Naive thymus-derived CD8-positive, alpha-beta T cell (primary cell): ENCODE measurements at places on chromosomes 11 and 22. TPM values are rescaled to one million over a fixed set of nuclear protein-coding genes. Genes with fewer than 3 reads are reported as not detected.

The IL18 gene
- total RNA-seq: not detected

The IL17REL gene
- not detected for total RNA-seq

DNA sequence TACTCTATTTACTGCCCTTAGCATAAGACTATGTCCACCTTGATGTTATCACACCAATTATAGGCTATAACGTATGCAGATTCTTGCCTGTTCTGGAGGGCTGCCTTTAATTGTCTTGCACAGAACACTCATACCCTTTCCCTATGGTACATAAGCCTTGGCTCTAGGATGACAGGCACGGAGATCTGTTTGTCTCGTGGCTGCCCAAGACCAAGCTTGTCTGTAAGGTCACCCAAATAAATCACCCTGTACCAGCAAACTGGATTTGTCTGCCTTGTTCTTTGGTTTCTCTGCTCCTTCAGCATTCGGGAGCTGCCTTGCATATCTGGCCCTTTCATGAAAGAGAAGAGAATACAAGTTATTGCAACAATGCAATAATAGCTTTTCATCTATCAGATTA lies 7.5 kb upstream of the TSGA10IP start:
- no peak for DNase-seq

DNA sequence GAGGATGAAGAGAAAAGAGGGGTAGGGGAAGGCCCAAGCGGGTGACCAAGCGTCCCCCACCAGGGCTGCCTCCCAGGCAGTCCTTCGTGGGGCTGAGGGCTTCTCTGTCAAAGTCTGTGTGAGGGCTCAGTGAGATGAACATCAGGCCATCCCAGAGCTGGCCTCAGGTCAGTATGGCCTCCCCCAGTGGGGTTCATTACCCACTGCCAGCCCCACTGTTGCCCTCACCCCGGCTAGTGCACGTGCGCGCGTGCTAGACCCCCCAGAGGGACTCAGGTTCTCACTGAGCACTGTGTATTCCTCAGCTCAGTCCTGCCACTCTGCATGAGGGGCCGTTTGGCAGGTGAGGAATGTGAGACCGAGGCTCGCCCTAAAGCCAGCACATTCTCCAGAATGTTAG lies 3.3 kb downstream of the KDELR3 start:
- peak; percentile 56 for DNase-seq

DNA sequence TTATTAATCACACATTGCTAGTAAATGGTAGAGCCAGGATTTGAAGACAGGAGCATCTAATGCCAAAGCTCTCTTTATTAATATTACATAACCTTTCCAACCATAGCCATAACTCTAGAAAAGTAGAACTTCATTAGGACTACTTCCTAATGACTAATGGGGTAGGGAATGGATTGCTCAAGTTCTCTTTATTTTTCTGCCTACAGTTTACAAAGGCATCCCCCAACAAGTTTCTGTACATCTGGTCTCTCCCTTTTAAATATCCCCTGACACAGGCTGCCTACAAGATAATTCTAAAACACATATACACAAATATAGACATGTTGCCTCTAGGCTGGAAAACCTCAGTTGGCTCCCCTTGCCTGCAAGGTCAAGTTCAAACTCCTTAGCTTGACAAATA lies 534.9 kb downstream of the SOX6 start:
- DNase-seq: no peak

GRCh38 chr11:128464878-128465450 lies 122.4 kb downstream of the ETS1 start:
- DNase-seq: no peak

GRCh38 chr11:102940714-102941588 lies 14.6 kb downstream of the MMP13 start:
- no peak for DNase-seq

DNA sequence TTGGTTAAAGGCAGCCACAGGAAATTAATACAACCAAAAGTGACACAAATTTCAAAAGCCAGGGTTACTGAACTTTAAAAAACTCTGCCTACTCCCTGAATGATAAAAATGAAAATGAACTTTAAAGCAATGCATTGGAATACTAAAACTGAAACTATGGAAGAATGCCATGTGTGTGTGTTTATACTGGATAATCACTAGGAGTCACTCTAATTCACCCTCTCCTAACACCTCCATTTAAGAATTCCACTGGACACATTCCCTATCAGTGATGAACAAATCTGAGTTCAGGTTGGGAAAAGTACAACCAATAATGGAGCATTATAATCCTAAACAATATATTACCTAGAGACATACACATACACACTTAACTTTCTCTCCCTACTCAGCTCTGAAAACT lies 27.5 kb upstream of the PLAAT3 start:
- no peak for DNase-seq

DNA sequence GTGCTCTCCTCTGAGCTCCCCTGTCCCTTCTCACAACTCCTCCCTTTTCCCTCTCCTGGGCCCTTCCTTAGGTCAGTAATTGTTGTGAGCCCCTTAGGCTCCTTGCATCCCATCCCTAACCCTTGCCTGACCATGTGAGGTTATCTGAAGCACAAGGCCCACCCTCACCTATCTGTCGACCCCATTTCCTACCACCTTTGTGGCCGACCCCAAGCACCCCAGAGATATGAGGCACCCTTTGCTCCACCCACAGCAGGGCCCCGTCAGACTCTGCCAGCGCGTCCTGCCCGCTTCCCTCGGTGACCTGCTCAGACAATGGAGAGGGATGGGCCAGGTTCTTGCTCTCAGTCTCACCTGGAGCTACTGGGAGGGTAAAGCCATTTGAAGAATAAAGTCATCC lies 1.3 kb downstream of the GNG3 start:
- DNase-seq: no peak

The SAA2 gene
- not detected for total RNA-seq

The FADD gene
- 37.8 TPM for total RNA-seq
